ENCODE measurements at places on chromosomes 2 and 18.

GRCh38 chr18:59149007-59149406 lies 9.3 kb downstream of the SEC11C start:
- DNase-seq, result no peak

DNA sequence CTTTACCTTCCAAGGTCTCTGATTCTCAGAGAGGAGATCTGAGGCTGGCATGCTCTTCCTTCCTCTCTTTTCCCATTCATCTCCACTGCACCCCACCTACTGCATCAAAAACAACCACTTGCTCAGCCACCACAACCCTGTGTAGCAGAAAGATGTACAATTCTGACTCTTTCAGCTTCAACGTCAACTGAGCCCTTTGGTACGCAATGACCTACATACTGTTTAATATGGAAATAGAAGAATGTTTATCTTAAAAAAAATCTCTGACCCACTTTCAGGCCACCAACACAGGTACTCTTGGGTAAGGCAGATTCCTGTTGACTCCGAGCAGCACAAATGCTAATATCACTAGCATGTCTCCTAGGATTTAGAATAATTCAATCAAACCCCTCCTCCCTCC lies 76.2 kb upstream of the AFF3 start:
- DNase-seq, result no peak

- DNase-seq, result no peak
These were observed 759 bp upstream of the ACTR1B start for GRCh38 chr2:97664636-97664970.

- no peak for DNase-seq
These were observed 77.2 kb downstream of the NAT8 start for GRCh38 chr2:73564986-73565385.

- DNase-seq, result no peak
These were observed 36.6 kb downstream of the CYB5A start for GRCh38 chr18:74255131-74255616.

DNA sequence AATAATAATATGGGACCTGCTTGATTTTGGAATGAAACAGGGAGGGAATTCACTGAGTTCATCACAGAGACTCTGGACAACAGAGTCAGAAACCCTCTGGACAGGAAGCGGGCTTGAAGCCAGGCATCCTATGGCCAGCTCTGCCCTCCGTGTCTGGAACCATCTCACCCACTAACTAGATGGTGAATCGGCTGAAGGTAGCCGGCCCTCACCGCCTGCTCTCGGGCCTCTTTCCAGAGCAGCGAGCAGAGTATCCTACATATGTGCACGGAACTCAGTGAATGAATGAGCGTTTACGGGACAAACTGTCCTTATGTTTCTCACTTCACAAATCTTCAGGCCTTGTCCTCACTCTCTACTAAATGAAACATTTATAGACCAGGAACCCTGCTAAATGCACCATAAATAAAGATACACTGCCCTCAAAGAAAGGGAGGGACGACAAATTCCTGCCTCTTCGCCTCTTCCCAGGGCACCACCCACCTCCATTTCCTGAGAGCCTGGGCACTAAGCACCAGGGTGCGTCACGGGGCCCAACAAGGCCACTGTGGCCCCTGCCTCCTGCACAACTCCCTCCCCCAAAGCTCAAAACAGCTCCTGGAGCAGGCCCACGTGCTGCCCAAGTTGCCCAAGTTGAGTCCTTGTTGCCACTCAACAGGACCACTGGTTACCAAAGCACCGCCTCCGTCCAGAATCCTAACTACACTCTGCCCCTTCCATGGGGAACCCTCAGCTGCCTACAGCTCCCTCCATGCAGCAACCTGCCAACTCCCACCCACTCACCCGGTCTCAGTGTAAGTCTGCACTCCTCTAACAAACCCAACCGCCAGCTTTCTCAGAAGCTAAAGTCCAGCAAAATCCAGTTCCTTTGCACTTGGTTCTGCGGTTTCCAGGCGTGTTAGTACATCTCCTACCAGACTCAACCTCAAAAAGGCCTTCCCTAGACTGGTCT lies 1.7 kb downstream of the TBC1D8 start:
- DNase-seq, result no peak

DNA sequence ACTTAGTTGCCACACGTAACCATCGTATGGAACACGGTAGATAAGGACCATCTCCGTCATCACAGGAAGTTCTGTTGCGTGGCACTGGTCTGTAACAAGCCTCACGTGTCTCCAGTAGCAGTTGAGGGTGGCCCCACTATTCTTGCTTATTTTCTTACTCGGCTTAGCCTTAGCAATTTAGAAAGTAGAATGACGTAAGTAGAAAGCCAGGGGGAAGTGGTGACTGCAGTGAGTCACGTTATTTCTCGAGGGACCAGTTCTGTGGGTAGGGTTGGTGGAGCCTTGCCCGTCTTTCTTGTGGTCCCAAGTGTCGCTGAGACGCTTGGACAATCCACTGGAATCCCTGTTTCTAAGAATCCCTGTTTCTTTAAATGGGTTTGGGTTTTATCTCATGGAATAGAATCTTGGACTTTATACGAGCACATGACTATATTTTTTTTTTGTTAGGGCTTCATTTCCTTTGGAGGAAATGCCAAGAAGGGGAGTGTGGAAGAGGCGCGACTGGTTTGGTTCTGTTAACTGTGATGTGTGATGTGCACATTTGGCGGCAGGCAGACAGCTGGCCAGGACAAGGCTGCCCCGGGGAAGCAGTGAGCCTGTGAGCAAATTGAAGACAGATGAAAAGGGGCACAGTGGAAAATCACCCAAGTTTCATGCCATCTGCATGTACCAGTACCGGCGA lies 96.2 kb downstream of the CABLES1 start:
- peak; percentile 68 for DNase-seq

DNA sequence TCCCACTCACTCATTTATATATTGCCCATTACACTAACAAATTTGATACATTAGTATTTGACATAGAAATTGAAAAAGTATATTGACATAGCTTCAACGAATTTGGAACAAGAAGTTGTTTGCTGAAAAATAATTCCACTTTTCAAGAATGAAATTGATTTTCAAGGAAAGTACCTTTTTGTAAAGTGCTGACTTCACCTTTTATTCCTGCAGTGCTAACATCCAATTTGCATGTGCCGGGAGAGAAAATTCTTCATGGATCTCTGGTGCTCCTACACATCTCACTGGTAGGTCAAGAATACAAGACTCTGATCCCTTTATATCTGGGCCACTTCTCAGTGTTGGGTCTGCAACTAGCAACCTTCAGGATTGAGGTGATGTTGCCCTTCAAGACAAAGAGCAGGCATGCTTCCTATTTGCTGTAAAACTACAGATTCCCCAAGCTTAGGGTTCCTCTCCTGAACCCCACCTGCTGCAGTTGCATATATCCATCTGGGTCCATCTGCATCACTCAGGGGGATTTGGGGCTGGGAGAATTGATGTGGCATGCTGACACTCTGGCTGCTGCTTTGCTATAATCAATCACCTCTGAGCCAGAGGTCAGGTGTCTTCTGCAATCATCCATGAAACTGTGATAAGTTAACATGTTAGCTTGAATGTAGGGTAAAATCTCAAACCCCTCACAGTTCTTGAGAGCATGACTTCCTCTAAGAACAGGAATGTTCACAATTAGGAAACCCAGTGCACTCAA lies 108.4 kb upstream of the TTN start:
- no peak for DNase-seq

GRCh38 chr2:160270571-160271113 lies 70.6 kb upstream of the ITGB6 start:
- no peak for DNase-seq

DNA sequence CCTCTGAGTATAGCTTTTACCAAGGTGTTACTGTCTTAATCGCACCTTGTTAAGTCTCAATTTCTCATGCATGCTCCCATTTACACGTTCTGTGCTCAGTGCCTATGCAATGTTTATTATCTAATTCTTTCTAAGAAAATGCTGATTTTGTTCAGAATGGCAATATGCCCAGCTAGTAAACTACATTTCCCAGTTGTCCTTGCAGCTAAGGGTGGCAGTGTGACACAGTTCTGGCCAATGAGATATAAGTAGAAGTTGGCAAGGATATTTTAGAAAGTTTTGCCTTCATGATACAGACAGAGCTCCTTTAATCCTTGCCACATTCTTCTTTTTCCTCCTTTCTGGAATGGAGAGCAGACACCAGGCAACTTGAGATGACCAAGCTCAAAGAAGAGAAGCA lies 45.3 kb downstream of the POLE4 start:
- DNase-seq, result no peak
